Activated effector memory CD4-positive, alpha-beta T cell treated with anti-CD3 and anti-CD28 coated beads, Interleukin-2, amount 50 U/mL, for 16 hours (primary cell): ENCODE measurements at places on chromosomes 3 and 15.

- DNase-seq, result peak; percentile 83
Measured at GRCh38 chr15:90184786-90185704, 16.1 kb upstream of the SEMA4B start.

DNA sequence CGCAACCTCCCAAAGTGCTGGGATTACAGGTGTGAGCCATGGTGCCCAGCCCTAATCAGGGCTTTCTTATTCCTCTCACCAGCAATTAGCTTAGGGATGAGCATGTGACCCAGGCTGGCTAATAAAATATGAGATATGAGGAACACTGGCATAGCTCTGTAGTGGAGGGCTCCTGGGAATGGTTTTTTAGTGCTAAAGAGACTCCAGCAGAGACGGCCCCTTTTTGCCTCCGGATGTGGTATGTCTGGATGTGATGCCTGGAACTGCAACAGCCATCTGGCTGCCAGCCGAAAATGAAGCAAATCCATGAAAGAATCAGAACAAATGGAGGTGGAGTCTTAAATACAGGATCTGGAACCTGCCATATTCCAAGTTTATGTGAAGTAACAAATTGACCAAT lies 69.1 kb upstream of the MAGI1 start:
- DNase-seq, result no peak

DNA sequence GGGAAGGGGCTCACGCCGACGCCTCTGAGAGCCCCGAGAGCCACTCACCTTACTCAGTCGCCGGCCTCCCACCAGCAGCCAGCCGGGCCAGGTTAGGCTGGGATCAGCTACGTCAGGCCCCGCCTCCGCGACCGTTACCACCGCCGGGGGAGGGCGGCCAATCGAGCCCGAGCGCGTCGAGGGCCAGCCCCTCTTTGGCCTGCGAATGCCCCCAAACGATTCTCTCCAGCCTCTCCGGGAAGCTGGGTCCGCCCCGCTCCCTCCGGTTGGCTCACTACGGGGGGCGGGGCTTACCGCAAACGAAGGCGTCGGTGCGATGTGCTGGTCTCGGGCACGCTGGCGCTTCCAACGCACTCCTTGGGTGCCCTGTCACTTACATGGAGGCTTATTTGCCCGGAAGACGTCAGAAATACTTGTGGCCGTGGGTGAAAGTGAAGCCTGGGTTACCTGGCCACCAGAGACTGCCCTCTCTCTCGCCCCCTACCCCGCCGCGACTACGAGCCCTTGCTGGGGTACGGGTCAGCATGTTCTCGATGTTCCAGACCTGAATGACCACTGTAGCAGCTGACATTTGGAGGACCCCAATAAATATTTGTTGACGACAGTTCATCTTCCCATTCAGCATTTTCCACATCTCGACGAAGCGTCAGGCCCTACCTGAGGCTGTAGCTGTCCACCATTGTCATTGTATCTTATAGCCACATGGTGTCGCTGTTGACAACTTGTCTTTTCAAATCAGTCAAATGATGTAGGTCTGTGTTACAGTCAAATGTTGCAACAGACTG lies at the start of gene CEP70:
Gene CEP70 (minus strand): TSS at position 111 of the 785 bp plus-strand sequence. CDS start 21,333 bp downstream, outside the sequence.
- peak; percentile 96 for DNase-seq

- DNase-seq, result peak; percentile 92
Measured at GRCh38 chr15:41894791-41895463, 1.1 kb upstream of the SPTBN5 start.

GRCh38 chr3:46019707-46020106 lies 7.6 kb downstream of the XCR1 start:
- no peak for DNase-seq

- DNase-seq, result no peak
Measured at GRCh38 chr3:195097331-195098255, 173.4 kb downstream of the XXYLT1 start.

- DNase-seq, result peak; percentile 88
Measured at GRCh38 chr3:48429317-48429959, 448 bp downstream of the PLXNB1 start.

- no peak for DNase-seq
Measured at GRCh38 chr15:40747685-40748631, 7.1 kb downstream of the RMDN3 start.
